ENCODE measurements at places on chromosomes 1 and 21.

DNA sequence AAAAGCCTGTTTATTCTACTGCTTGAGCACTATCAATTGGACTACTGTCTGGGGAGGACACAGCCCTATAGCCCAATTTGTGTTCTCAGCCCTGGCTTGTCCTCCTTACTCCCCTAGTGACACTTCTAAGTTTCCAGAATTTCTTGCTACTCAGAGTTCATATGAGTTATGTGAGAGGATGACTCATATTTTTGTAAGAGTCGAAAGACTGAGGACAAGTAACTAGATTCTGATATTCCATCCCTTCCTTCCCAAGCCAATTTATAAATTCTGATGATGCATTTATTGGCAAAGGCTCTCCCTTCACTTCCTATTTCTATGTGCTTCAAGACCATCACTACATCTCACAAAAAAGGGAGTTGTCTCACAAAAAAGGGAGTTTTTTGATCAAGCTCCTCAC is 422.2 kb upstream of the DEPDC1 start:
- H3K4me3 ChIP-seq, result no peak overlapping the region
- H3K27ac ChIP-seq, result no peak overlapping the region
- DNase-seq, result no peak
- H3K4me1 ChIP-seq, result no peaks in the 10 kb centered on the region
- H3K27me3 ChIP-seq, result no peaks in the 10 kb centered on the region
- no peaks in the 10 kb centered on the region for H3K36me3 ChIP-seq

DNA sequence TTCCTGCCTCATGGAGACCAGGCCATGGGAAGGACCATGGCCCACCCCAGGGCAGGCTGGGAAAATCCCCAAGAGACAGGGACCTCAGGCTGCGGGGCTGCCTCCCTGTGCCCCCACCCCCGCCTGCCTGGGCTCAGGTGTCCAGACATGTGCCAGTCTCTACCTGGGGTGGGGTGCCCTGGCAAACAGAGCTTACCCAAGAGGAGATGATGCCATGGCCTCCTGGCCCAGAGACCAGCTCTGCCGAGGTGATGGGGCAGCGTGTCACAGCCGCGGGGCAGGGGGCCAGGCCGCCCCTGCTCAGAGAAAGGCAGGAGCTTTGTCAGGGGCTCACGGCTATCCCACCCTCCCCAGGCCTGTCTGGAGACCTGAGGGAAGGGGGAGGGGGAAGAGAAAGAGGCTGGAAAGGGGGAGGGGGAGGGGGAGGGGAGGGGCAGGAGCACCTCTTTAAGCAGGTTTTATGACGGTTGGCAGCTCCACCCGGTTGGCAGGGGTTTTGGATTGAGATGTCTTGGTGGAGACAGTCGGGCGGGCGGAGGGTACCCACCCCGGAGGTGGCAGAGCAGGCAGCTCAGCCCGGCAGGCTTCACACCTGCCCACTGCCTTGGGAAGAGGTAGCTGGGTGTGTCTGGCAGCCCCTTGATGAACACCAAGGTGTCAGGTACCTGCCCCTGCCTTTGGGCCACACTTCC is 101.5 kb upstream of the IFFO2 start:
- H3K27me3 ChIP-seq, result no peaks in the 10 kb centered on the region
- no peaks in the 10 kb centered on the region for H3K36me3 ChIP-seq
- DNase-seq, result no peak
- H3K27ac ChIP-seq, result no peak overlapping the region
- H3K4me3 ChIP-seq, result no peak overlapping the region
- H3K4me1 ChIP-seq, result no peaks in the 10 kb centered on the region

GRCh38 chr1:103353391-103353790 is 172.1 kb upstream of the RNPC3 start:
- no peaks in the 10 kb centered on the region for H3K36me3 ChIP-seq
- no peak overlapping the region for H3K27ac ChIP-seq
- H3K27me3 ChIP-seq, result no peaks in the 10 kb centered on the region
- H3K4me1 ChIP-seq, result no peaks in the 10 kb centered on the region

GRCh38 chr1:8822373-8823294 is 5.2 kb upstream of the RERE start:
- no peak for DNase-seq
- no peaks in the 10 kb centered on the region for H3K4me1 ChIP-seq
- H3K27ac ChIP-seq, result peak overlapping the region; percentile 55
- H3K4me3 ChIP-seq, result no peak overlapping the region
- H3K36me3 ChIP-seq, result no peaks in the 10 kb centered on the region

- H3K27me3 ChIP-seq, result no peaks in the 10 kb centered on the region
- no peaks in the 10 kb centered on the region for H3K4me1 ChIP-seq
- no peak for DNase-seq
- H3K27ac ChIP-seq, result no peak overlapping the region
Measured at GRCh38 chr1:101977266-101977665, 19.5 kb downstream of the OLFM3 start.

- no peak overlapping the region for H3K4me3 ChIP-seq
- no peaks in the 10 kb centered on the region for H3K4me1 ChIP-seq
- peak overlapping the region; percentile 9 for H3K27ac ChIP-seq
- no peaks in the 10 kb centered on the region for H3K27me3 ChIP-seq
- DNase-seq, result no peak
- H3K36me3 ChIP-seq, result no peaks in the 10 kb centered on the region
Measured at GRCh38 chr1:231053493-231054162, 13.6 kb upstream of the FAM89A start.

GRCh38 chr1:159921251-159921650 is 4.1 kb downstream of the TAGLN2 start:
- H3K27me3 ChIP-seq, result no peaks in the 10 kb centered on the region
- H3K27ac ChIP-seq, result peak overlapping the region; percentile 99
- peaks cover 5% of the 10 kb centered on the region for H3K36me3 ChIP-seq
- no peak overlapping the region for H3K4me3 ChIP-seq

DNA sequence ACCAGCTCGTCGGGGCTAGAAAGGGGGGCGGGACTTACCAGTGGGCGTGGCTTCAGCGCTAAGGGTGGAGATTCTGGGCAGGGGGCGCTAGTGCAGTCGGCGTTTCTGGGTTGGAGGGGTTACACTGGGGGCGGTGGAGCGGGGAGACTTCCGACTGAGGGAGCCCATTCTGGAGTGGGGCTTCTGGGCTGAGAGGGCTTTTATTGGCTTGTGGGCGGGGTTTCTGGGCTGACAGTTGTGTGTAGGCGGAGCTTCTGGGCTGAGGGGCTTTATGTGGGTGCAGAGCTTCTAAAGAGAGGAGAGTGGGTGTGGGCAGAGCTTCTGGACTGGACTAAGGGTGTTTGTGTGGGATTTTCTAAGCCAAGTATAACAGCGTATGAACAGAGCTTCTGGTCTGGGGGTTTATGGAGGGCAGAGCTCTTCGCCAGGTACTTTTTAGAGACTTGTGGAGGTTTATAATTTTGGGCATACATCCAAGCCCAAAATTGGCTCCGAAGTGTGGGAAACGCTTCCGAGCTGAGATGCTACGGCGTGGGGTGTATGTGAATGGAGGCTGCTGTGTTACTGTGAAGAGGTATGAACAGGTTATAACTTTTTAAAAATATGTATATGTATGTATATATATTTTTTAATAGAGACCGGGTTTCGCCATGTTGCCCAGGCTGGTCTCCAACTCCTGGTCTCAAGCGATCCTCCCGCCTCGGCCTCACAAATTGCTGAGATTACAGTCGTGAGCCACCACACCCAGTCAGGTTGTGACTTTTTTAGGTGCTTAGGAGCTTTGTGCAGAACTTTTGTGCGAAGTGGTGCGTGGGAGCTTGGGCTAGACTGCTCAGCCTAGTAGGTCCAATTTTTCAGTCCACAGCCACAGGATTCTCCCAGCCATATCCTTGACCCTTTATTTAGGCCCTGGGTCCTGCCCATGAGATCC is 825 bp downstream of the TMEM39B start:
- DNase-seq, result no peak
- H3K27me3 ChIP-seq, result no peaks in the 10 kb centered on the region
- H3K4me1 ChIP-seq, result no peaks in the 10 kb centered on the region

GRCh38 chr1:3903141-3904005 is 3.3 kb upstream of the C1orf174 start:
- H3K27me3 ChIP-seq, result no peaks in the 10 kb centered on the region
- no peaks in the 10 kb centered on the region for H3K36me3 ChIP-seq
- H3K27ac ChIP-seq, result no peak overlapping the region
- H3K4me3 ChIP-seq, result no peak overlapping the region

GRCh38 chr21:41432562-41433460 is 6.8 kb downstream of the MX1 start:
- peaks cover 12% of the 10 kb centered on the region for H3K36me3 ChIP-seq
- DNase-seq, result no peak
- H3K4me1 ChIP-seq, result no peaks in the 10 kb centered on the region
- no peaks in the 10 kb centered on the region for H3K27me3 ChIP-seq
- no peak overlapping the region for H3K4me3 ChIP-seq

- H3K4me1 ChIP-seq, result no peaks in the 10 kb centered on the region
- H3K27me3 ChIP-seq, result no peaks in the 10 kb centered on the region
- H3K4me3 ChIP-seq, result no peak overlapping the region
- DNase-seq, result no peak
Measured at GRCh38 chr1:62377043-62377562, 57.9 kb upstream of the KANK4 start.
